Activated CD4-positive, alpha-beta T cell treated with anti-CD3 and anti-CD28 coated beads for 1 hour (primary cell): ENCODE measurements at places on chromosomes 4 and X.

GRCh38 chr4:74023709-74024108 lies 14.8 kb downstream of the CXCL3 start:
- DNase-seq, result no peak

DNA sequence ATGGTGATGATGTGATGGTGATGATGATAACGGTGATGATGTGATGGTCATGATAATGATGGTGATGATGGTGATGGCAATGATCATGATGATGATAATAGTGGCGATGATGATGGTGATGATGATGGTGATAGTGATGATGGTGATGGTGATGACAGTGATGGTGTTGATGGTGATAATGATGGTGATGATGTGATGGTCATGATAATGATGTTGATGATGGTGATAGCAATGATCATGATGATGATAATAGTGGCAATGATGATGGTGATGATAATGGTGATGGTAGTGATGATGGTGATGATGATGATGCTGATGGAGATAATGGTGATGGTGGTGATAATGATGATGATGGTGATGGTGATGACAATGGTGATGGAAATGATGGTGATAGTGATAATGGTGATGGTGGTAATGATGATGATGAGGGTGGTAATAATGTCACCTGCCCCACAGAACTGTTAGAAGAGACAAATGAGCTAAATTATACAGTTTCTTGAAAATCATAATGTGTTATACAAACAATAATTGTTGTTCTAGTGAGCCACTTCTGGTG lies 289.9 kb downstream of the ASMT start:
- no peak for DNase-seq

- no peak for DNase-seq
Observed at GRCh38 chr4:2871911-2872310, 28.3 kb downstream of the ADD1 start.

GRCh38 chr4:4853921-4854648 lies 5.4 kb upstream of the MSX1 start:
- no peak for DNase-seq

DNA sequence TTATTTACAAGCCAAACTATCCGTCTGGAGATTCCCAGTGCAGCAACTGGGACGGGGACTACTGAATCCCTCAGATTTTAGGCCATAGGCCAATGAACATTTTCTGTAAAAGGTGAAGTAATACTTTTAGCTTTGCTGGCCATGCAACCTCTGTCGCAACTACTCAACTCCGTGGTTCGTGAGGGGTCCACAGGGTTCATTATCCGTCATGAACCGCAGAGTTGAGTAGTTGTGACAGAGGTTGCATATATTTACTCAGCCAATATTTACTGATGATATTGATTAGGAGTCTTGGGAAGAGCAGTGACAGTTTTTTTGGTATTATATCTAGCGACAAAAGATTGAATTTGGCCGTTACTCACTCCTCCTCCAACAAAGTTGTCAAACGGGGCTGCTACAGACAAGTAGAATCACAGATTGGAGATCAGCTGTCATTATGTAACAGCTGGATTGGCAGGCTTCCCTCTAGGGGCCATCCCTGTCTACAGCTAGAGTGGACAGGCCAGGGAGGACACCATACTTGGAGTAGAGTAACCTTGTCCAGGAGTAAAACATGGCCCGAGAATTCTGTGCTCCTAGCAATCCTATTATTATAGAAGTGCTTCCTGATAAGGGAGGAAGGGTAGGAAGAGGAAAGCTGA lies 37.2 kb upstream of the CD38 start:
- no peak for DNase-seq

DNA sequence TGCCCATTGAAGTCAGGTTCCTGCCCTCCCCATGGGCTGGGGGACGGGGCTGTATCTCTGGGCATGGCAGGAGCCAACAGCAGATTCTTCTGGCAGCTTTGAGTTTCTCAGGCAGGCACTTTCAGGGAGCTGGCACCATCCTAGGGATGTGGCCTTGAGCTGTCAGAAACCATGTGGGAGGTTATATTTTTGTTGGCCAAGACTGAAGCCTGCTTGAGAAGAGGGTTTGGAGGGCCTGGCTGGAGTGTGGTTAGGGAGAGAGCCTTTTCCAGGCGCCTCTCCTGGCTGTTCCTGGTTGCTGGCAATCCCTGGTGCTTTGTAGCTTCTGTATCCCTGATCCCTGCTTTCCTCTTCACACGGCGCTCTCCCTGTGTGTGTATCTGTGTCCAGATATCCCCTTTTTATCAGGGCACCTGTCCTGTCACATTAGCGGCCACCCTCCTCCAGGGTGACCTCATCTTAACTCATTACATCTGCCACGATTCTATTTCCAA lies 30.6 kb upstream of the SORCS2 start:
- DNase-seq, result no peak

DNA sequence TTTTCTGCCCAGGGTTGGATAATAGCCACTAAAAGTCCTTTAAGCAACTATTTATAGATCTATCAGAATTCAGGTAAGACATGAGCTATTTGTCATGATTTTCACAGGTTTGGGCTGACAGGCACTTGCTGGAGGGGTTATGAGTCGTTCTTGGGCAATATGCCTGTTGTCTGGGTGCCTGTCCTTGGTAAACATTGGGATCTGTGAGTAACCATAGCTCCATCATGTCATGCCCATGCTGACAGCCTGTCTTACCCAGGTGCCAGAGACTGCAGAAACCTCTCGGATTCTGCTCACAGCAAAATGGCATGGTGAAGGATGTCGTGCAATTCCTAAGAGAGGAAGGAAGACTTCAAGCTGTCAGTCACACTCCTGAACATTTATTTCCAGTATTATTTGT lies 116.0 kb upstream of the PUDP start:
- DNase-seq, result no peak

GRCh38 chr4:181682367-181683047 lies 560.7 kb upstream of the TENM3 start:
- DNase-seq, result no peak

DNA sequence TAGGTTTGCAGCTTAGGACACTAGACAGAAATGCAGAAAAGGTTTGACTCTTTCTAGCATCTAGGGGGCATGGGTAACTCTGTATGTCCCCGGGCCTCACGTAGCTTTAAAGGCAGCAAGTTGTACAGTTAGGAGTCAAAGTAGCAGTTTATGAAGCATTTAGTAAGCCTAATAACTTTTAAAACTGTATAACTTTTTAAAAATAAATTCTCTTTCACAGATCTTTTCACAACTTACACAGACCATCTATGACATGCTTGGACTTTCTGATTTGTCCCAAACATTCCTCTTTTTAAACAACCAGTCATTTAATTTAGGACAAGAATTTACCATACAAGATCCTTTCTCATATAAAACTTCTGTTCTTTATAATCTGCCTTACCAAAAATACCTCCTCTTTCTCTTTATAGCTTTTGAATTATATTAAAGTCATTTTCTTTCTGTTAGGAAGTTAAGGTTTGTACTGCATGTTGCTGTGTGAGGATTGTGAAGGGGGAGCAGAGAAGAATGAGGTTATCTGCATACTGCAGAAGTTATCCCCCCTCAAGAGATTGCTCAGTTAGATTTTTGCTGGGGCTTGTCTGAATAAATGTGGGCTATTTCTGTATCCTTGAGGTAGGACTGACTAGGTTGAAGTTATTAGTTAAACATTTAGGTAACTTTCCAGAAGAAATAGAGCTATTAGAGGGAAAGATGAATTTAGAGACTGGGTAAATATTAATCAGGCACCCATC lies 94.3 kb downstream of the CPE start:
- DNase-seq, result no peak

- DNase-seq, result no peak
Observed at GRCh38 chr4:176185051-176185450, 10.3 kb downstream of the SPATA4 start.

- no peak for DNase-seq
Observed at GRCh38 chr4:15168759-15169158, 166.5 kb downstream of the CPEB2 start.

- peak; percentile 73 for DNase-seq
Observed at GRCh38 chr4:52861879-52862616, at the start of gene RASL11B. Gene RASL11B (plus strand): TSS chr4:52862317. CDS start chr4:52862508, 191 bp downstream.
